ENCODE measurements at places on chromosomes 3 and 15.

DNA sequence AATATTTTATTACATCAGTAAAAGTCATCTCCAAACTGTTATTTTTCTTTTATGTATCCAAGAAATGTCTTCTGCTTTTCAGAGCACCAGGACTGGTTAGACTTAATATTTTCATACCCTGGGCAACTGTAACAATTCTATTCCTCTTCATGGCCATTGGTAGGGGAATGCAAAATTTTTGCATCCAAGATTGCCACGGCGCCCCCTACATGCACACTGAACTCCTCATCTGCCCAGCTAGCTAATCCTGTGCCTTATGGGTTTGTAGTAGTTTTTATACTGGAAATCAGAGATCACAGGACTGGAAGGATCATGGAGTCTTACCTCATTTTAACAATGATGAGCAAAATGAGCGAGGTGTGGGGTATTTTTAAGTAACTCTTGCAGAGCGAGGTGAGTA, 74.2 kb downstream of the CRTC3 start:
- DNase-seq: peak; percentile 22

DNA sequence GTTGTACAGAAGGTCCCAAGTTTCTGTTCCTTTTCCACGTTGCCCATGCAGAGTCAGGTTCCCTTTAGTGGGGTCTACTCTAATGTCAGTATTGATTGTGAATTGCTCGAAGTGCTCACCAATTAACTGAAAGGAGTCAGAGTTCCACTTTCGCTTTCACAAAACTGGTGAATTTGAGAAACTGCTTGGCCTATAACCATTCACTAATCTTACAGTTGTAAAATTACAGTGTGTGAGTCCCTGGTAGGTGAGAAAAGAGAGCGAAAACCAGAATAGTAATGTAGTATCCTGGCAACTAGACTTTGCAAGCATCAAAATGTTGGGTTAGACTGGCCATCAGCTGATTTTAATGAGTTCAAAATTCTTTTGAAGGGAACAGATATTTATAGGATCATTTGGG, 237.5 kb upstream of the CHRM5 start:
- DNase-seq: no peak

GRCh38 chr15:54564166-54564565, 585.9 kb downstream of the UNC13C start:
- no peak for DNase-seq

DNA sequence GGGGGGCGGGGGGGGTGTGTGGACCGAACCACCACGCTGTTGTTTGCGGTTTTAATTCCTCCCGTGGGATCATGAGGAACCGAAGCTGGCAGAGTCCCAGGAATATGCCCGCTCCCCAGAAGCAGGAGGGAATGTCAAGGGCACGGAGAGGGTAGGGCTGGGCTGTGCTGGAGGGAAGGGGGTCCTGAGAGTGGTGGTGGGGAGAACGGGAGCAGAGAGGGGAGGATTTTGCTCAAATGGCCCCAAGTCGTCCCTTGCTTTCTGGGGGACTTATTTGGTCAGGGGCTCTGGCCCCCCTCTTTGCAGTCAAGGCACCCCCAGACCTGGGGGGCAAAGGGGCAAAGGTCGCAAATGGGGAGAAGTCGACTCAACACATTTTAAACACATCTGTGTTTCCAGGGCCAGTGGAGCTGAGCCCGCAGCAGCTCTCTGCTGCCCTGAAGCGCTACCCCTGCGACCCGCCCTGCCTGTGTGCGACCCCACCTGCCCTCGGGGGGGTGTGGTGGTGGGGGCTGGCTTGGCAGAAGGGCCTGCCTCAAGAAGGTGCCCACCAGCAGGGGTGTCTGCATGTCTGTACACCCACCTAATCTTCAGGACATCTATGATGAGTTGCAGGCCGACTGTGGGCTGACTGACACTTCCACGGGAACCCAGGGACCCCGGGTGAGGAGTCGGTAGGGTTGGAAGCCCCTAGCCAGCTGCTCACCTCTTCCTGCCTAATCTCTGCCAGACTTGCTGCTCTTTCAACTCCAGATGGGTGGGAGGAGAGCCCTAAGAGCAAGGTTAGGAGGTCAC, 602 bp upstream of the ATP2B2 start:
- no peak for DNase-seq
